ENCODE measurements at places on chromosomes 4 and X. TPM values are rescaled to one million over a fixed set of nuclear protein-coding genes. Genes with fewer than 3 reads are reported as not detected.

Gene CDS1
- polyA plus RNA-seq, result 10.2 TPM

Gene FGF13
- polyA plus RNA-seq, result 2.4 TPM

- no peak for DNase-seq
Measured at GRCh38 chr4:16492872-16493271, 266.6 kb upstream of the TAPT1 start.

- DNase-seq, result no peak
Measured at GRCh38 chr4:165384598-165384997, 5.8 kb downstream of the CPE start.

All from thymus (tissue), 14 donors.